Right forelimb (tissue), 1 donor: ENCODE measurements at places on chromosomes 12 and 14.

- no peak for DNase-seq
Measured at GRCh38 chr12:19148860-19149259, 19.3 kb downstream of the PLEKHA5 start.

- peak; percentile 90 for DNase-seq
Measured at GRCh38 chr14:99035712-99036610, 236.0 kb downstream of the BCL11B start.

GRCh38 chr14:56796259-56796658 lies 14.0 kb downstream of the OTX2 start:
- DNase-seq, result no peak

DNA sequence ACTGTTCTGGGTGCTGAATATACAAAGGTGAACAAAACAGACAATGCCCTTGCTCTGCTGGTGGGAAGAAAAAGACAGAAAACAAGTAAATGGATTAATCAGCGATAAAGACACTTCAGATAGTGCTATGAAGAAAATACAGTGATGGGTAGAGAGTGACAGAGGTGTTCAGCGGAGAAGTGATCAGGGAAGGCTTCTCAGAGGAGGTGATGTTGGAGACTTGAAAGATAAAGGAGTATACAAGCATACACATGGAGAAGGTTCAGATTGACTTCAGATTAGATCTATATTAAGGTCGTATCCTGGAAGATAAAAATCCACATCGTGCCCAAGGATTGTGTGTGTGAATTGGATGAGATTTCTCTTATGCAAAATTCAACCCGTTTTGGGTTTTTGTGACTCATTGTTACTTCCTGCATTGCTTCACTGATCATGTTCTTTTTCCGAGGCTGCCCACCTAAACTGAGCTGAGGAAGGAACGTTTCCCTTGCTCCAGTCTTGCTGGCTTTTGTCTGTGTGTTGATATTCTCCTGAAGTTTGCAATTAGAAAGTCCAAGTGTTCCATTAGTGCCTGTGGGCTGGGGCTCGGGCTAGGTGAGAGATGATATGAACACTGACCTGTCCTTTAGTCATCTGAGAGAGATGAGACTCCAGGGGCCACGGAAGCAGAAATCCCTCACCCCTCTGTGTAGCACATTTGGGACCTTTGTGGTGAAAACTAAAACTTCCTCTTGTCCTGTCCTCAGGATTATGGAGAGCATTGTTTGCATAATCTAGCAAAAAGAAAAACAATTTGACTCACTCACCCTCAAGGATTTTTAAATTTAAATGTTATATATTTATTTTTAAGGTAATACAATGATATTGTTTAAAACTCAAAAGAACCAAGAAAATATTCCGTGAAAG lies 27.6 kb downstream of the PLXNC1 start:
- no peak for DNase-seq

GRCh38 chr12:22272335-22273151 lies 62.0 kb downstream of the ST8SIA1 start:
- no peak for DNase-seq

- DNase-seq, result no peak
Measured at GRCh38 chr14:90969531-90970166, 90.8 kb downstream of the RPS6KA5 start.

- DNase-seq, result no peak
Measured at GRCh38 chr12:76786986-76787385, 23.1 kb downstream of the ZDHHC17 start.

DNA sequence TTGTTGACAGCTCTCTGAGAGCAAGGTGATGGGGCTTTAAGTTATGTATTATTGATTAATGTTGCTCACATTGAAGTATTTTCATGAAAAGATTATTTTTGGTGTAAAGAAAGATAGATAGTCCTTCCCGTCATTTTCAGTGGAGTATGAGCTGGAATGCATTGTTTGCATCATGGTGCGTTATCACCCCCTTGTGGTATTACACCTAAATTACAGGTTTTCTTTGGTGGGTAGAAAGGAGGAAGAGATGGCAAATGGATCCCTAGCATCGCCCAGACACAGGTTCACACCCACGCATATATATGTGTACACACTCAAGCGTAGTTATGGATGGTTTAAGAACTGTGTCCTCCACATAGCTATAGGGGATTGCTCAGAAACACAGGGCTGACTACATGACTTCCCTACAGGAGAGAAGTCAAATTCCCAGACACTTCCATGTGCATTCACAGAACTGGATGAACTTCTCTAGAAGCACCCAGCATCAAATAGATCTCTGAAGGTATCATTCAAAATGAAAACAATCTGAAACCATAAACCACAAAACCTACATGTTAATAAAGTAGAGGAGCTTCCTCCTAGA lies 14.4 kb upstream of the SERPINA10 start:
- DNase-seq, result no peak
